A549 treated with Mapracorat at 1 μM for 4 hours (cell line): ENCODE measurements at places on chromosomes 12 and 14. TPM values are rescaled to one million over a fixed set of nuclear protein-coding genes. Genes with fewer than 3 reads are reported as not detected.

The SIX4 gene
- total RNA-seq, result 1.2 to 3.6 TPM (median 2.5 TPM) in 5 replicates

The LRRIQ1 gene
- 0.42 to 0.82 TPM (median 0.62 TPM) in 5 replicates for total RNA-seq

The GYS2 gene
- 0.10 TPM in 1 of 5 replicates, not detected in the others for total RNA-seq

The ADCK1 gene
- 6.0 to 6.4 TPM (median 6.2 TPM) in 5 replicates for total RNA-seq

The SAMD15 gene
- total RNA-seq, result 1.6 to 2.5 TPM (median 1.9 TPM) in 5 replicates

The ALX1 gene
- 4.1 to 5.1 TPM (median 4.8 TPM) in 5 replicates for total RNA-seq

The SPIC gene
- not detected in 5 replicates for total RNA-seq

The RNU7-1 gene
- not detected in 5 replicates for total RNA-seq

The BHLHE41 gene
- total RNA-seq, result 0.28 to 1.6 TPM (median 0.47 TPM) in 5 replicates

The TAS2R42 gene
- total RNA-seq, result not detected in 5 replicates

The AQP2 gene
- total RNA-seq, result not detected in 5 replicates

The DICER1 gene
- 17.4 to 26.7 TPM (median 22.7 TPM) in 5 replicates for total RNA-seq

The EML5 gene
- 0.39 to 1.0 TPM (median 0.44 TPM) in 5 replicates for total RNA-seq

The LAG3 gene
- total RNA-seq, result 0.89 to 2.3 TPM (median 1.4 TPM) in 5 replicates

The SLC10A1 gene
- total RNA-seq, result not detected in 5 replicates

The KRT75 gene
- total RNA-seq, result 0.07 to 0.14 TPM (median 0.10 TPM) in 4 of 5 replicates, not detected in the other

The MLEC gene
- total RNA-seq, result 80.3 to 96.0 TPM (median 82.9 TPM) in 5 replicates

The SMOC1 gene
- 14.9 to 22.8 TPM (median 17.4 TPM) in 5 replicates for total RNA-seq

The BATF gene
- 0.15 TPM in 1 of 5 replicates, not detected in the others for total RNA-seq

The C12orf42 gene
- not detected in 5 replicates for total RNA-seq

The SERPINA9 gene
- not detected in 5 replicates for total RNA-seq

The TMEM30B gene
- 0.17 to 0.81 TPM (median 0.25 TPM) in 5 replicates for total RNA-seq

The LRRC43 gene
- total RNA-seq, result 0.08 TPM in 1 of 5 replicates, not detected in the others

The VDR gene
- total RNA-seq, result 2.1 to 3.2 TPM (median 2.9 TPM) in 5 replicates

The DYRK4 gene
- 41.3 to 51.6 TPM (median 43.9 TPM) in 5 replicates for total RNA-seq

The PLBD1 gene
- total RNA-seq, result 4.0 to 7.4 TPM (median 5.0 TPM) in 5 replicates

The MYH6 gene
- total RNA-seq, result 0.03 to 0.11 TPM (median 0.06 TPM) in 4 of 5 replicates, not detected in the other

The COX8C gene
- not detected in 5 replicates for total RNA-seq

The ANAPC7 gene
- 48.7 to 57.3 TPM (median 55.4 TPM) in 5 replicates for total RNA-seq

The GSG1 gene
- 0.24 to 0.86 TPM (median 0.36 TPM) in 5 replicates for total RNA-seq

The CKAP4 gene
- total RNA-seq, result 73.5 to 84.8 TPM (median 84.0 TPM) in 5 replicates

The GDF3 gene
- not detected in 5 replicates for total RNA-seq

The RNASE2 gene
- total RNA-seq, result not detected in 5 replicates

The FOXN4 gene
- 0.15 to 0.20 TPM in 2 of 5 replicates, not detected in the others for total RNA-seq

The PAX9 gene
- 2.0 to 3.5 TPM (median 3.3 TPM) in 5 replicates for total RNA-seq

The LTB4R gene
- total RNA-seq, result 4.4 to 7.8 TPM (median 5.9 TPM) in 5 replicates

The KLHL33 gene
- not detected in 5 replicates for total RNA-seq

The HNF1A gene
- 4.0 to 5.5 TPM (median 5.1 TPM) in 5 replicates for total RNA-seq

The POLR3B gene
- 4.9 to 5.6 TPM (median 5.0 TPM) in 5 replicates for total RNA-seq

The RIMKLB gene
- total RNA-seq, result 18.5 to 22.9 TPM (median 19.6 TPM) in 5 replicates

The AGAP2 gene
- 0.08 to 0.23 TPM (median 0.14 TPM) in 5 replicates for total RNA-seq
